ENCODE measurements at places on chromosomes 16 and 17.

- peak; percentile 14 for DNase-seq
Observed at GRCh38 chr17:83198366-83199341, 119.2 kb downstream of the METRNL start.

- no peak for DNase-seq
Observed at GRCh38 chr16:89147085-89147817, 24.3 kb upstream of the CDH15 start.

GRCh38 chr16:50121278-50121677, 31.8 kb upstream of the TENT4B start:
- no peak for DNase-seq

DNA sequence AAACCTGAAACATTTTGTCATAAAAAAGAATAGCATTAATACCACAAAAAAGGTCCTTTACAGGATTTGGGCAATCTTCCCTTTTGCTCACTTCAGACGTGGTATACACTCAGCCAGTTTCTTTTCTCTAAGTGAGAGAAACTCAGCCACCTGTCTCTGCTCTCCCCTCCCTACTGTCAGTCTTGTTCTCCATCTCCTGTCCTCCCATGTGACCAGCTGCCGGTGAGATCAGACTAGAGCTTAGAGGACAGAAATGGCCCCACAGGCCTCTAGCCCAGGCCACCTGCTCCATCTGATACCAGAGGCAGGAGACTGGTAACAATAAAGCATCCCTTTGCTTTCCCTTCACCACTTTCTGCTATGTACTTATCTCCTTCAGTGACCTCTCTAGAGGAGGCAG, 34.9 kb downstream of the CMC2 start:
- no peak for DNase-seq

All from activated B cell treated with CpG ODN at 0.5 μM for 24 hours (primary cell).